Caco-2 (cell line): ENCODE measurements at places on chromosomes 2 and 18. TPM values are rescaled to one million over a fixed set of nuclear protein-coding genes. Genes with fewer than 3 reads are reported as not detected.

DNA sequence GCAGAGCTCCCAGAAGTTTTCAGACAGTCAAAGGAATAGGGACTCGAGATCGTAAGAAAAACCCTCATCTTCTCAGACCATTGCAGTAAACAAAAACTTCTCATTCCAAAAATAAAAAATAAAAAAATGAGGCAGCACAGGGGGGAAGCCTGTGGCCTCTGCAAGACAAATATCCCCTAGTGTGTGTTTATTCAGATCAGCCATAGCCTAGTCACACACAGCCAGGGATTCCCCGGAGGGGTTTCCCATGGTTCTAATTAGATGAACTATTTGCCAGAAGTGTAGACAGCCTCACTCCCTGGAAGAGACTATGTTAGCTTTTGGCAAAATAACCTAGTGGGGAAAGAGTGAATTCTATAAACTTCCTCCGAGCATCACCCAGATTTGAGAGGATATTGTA, 122.9 kb upstream of the KLF7 start:
- no peak for DNase-seq

DNA sequence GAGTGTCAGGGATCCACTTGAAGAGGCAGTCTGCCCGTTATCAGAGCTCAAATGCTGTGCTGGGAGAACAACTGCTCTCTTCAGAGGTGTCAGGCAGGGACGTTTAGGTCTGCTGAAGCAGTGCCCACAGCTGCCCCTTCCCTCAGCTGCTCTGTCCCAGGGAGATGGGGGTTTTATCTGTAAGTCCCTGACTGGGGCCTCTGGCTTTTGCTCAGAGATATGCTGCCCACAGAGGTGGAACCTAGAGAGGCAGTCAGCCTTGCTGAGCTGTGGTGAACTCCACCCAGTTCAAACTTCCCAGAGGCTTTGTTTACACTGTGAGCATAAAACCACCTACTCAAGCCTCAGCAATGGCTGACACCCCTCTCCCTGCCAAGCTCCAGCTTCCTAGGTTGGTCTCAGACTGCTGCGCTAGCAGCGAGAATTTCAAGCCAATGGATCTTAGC, 38.1 kb downstream of the PLEK start:
- no peak for DNase-seq

DNA sequence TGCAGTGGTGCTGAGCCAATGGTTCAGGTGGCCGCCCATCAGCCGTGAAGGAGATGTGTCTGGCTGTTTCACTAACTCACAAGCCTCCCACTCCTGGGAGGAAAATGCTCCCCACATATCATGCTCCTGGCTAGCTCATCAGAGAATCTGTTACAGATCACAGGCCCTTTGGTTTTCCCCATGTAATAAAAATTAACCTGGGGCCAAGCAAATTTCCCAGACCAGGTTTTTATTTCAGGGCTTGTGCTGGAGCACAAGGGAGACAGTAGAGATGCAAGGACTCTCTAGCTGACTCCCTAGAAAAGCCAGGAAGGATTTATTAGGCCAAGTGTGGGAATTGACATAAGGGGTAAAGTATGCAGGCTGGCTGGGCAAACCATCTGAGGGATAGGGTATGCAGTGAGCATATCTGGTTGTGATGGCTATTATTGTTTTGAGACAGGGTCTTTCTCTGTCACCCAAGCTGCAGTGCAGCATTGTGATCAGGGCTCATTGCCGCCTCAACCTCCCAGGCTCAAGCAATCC, 40.6 kb upstream of the CCBE1 start:
- no peak for DNase-seq

- DNase-seq: no peak
These were observed 86.3 kb downstream of the R3HDM1 start for GRCh38 chr2:135617501-135618015.

Gene ABHD1
- total RNA-seq: 0.18 and 0.23 TPM in 2 replicates

DNA sequence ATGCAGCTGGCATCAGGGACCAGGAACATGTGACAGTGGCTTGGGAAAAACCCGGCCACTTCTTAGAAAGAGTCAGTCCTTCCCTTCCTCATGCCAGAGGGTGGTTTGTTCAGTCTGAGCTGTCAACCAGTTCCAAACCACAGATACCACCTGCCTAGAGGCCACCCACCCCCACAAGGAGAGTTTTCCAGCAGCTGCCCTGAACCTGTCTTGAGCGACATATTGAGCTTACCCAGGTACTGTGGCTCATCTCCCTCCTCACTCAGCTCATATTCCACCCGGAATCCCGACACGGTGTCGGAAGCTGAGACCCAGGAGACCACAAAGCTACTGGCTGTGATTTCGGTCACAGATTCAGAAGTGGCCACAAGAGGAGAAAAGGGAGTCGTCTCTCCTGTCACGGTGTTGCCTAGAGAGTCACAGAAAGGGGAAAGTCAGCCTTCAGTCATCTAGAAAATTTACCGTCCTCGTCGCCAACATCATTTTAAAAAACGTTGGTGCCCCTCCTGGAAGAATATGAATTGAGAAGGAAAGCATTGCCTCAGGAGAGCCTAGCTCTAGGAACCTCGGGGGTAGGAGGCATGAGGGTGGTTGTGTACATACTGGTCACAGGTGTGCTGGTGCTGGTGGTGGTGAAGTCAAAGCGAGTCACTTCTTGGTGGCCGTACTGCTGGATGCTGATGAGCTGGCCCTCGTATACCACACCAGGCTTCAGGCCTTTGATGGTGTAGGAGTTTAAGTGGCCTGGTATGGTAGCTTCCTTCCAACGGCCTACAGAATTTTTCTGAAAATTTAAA, 26.3 kb downstream of the FN1 start:
- no peak for DNase-seq

DNA sequence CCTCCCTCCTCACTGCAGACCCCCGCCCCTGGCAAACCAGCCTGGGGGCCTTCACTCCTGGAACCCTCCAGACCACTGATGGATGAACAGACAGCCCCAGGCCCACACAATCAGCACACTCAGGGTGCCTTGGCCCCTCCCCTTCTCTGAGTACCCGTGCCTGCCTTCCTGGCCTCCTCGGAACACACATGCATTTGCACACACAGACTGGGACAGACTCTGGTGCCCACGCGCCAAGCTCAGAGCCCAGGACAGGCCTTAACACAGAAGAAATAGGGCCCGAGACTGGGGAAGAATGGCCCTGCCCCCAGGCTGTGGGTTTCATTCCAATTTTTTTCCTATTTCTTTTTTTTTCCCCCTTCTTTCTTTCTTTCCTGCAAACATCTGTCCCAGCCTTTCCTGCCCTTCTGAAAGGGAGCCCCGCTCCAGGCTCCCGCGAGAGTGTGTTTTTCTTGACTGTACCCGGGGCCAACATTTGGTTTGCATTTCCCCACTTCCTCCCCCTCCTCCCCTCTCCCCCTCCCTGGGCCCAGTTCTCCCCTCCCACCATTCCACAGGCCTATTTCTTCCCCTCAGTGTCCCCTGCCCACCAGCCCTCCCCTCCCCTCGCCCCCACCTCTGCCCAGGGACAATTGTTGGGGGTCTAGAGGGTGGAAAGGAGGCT, 618 bp upstream of the TNS1 start:
- no peak for DNase-seq

Gene OST4
- total RNA-seq: 237 and 249 TPM in 2 replicates

Gene IL36G
- total RNA-seq: not detected in 2 replicates
